ENCODE measurements at places on chromosomes 16 and 17. TPM values are rescaled to one million over a fixed set of nuclear protein-coding genes. Genes with fewer than 3 reads are reported as not detected.

GRCh38 chr17:78289802-78290363, 58.5 kb downstream of the TMEM235 start:
- peaks cover 8% of the 10 kb centered on the region for H3K4me1 ChIP-seq
- peak; percentile 78 for DNase-seq
- no peaks in the 10 kb centered on the region for H3K36me3 ChIP-seq

DNA sequence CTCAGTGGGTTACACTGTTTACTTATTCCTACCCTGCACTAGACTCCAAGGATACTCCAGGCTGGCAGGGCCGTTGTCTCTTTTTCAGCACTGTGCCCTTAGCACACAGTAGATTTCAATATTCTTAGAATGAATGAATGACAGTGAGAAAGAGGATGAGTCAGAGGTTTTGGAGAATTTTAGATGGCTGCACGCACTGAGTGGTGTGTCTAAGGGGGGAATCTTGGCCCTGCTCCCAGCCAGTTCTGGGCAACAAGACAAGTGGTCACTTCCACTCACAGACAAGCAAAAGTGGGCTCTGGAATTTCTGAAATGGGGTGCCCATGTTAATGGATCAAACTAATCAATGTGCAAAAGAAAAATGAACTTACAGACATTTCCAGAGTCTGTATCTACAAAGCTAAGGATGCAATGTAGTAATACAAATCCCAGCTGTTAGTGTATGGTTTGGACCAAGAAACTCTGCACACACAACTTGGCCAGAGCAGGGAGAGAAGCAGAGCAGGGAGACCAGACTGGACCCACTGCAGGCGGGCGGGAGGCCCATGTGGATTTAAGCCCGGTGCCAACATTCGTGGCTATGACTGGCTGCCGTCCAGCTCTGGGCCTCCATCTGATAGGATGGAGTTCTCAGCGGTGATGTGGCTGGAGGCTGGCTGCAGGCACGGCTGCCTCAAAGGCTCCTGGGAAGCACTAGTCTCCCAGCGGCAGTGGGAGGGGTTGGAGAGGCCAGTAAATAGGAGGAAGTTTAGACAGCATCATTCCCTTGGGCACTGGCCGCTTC, 95.6 kb upstream of the CDYL2 start:
- no peak overlapping the region for H3K27ac ChIP-seq
- DNase-seq: no peak
- H3K27me3 ChIP-seq: no peaks in the 10 kb centered on the region
- no peaks in the 10 kb centered on the region for H3K36me3 ChIP-seq
- H3K4me3 ChIP-seq: no peak overlapping the region

GRCh38 chr16:9481747-9482730, 390.6 kb downstream of the HAPSTR1 start:
- H3K4me3 ChIP-seq: no peak overlapping the region
- H3K27ac ChIP-seq: no peak overlapping the region
- DNase-seq: no peak
- no peaks in the 10 kb centered on the region for H3K4me1 ChIP-seq
- no peaks in the 10 kb centered on the region for H3K36me3 ChIP-seq

GRCh38 chr17:16287563-16288027, 65.7 kb downstream of the CENPV start:
- no peaks in the 10 kb centered on the region for H3K36me3 ChIP-seq
- H3K27me3 ChIP-seq: no peaks in the 10 kb centered on the region

GRCh38 chr17:72121164-72122009, 567 bp downstream of the SOX9 start:
- H3K36me3 ChIP-seq: no peaks in the 10 kb centered on the region
- peaks cover 7% of the 10 kb centered on the region for H3K4me1 ChIP-seq
- DNase-seq: no peak
- peaks cover 24% of the 10 kb centered on the region for H3K27me3 ChIP-seq
- no peak overlapping the region for H3K27ac ChIP-seq

GRCh38 chr16:57513371-57514102, 22.8 kb downstream of the CCDC102A start:
- no peak for DNase-seq
- H3K4me1 ChIP-seq: no peaks in the 10 kb centered on the region
- no peaks in the 10 kb centered on the region for H3K36me3 ChIP-seq
- H3K27ac ChIP-seq: no peak overlapping the region
- no peaks in the 10 kb centered on the region for H3K27me3 ChIP-seq

DNA sequence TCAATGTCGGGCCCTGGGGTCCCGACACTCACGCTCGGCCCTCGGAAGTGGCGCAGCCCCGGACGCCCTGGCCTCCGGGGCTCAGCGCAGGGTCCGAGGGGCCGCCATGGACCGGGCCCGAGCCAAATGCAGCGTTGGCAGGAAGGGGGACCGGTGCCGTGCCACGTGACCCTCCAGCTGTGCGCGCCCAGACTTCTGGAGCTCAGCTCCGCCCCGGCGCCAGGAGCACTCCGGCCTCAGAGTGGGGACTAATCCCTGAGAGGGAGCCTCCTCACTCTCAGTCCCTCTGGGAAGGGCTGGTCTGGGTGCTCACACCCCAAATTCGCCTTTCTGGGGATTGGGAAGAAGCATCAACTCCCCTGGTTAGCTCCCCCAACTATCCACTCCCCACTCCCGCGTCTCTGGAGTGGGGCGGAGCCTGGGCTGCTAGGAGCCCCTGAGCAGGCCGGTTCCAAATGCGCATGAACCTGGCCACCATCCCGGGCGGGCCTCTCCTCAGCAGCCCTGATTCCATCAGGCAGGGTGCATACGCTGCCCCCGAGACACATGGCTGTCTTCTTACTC, at the start of gene B3GNT9:
TSS of gene B3GNT9 (minus strand) at position 166 of the 564 bp plus-strand sequence. CDS start 513 bp downstream, outside the sequence.
- DNase-seq: no peak
- H3K36me3 ChIP-seq: peaks cover 2% of the 10 kb centered on the region
- peak within 1 kb of the TSS; percentile 29 for H3K4me3 ChIP-seq
- peaks cover 33% of the 10 kb centered on the region for H3K4me1 ChIP-seq

GRCh38 chr16:261031-261691, 14.6 kb downstream of the RGS11 start:
- no peaks in the 10 kb centered on the region for H3K36me3 ChIP-seq
- no peak overlapping the region for H3K4me3 ChIP-seq
- H3K27ac ChIP-seq: no peak overlapping the region
- peaks cover 6% of the 10 kb centered on the region for H3K4me1 ChIP-seq
- no peak for DNase-seq

- no peak overlapping the region for H3K4me3 ChIP-seq
- peaks cover 23% of the 10 kb centered on the region for H3K4me1 ChIP-seq
- no peak for DNase-seq
- H3K27ac ChIP-seq: no peak overlapping the region
- no peaks in the 10 kb centered on the region for H3K27me3 ChIP-seq
- H3K36me3 ChIP-seq: no peaks in the 10 kb centered on the region
Measured at GRCh38 chr17:33970279-33970678, 284.8 kb upstream of the CCL2 start.

- no peak overlapping the region for H3K27ac ChIP-seq
- no peak for DNase-seq
- no peak overlapping the region for H3K4me3 ChIP-seq
- no peaks in the 10 kb centered on the region for H3K36me3 ChIP-seq
Measured at GRCh38 chr16:89369266-89369895, 121.0 kb downstream of the ANKRD11 start.

- H3K4me1 ChIP-seq: no peaks in the 10 kb centered on the region
- H3K27me3 ChIP-seq: no peaks in the 10 kb centered on the region
- no peak overlapping the region for H3K4me3 ChIP-seq
- H3K27ac ChIP-seq: no peak overlapping the region
- no peaks in the 10 kb centered on the region for H3K36me3 ChIP-seq
- no peak for DNase-seq
Measured at GRCh38 chr16:55207693-55208428, 116.1 kb upstream of the IRX6 start.

DNA sequence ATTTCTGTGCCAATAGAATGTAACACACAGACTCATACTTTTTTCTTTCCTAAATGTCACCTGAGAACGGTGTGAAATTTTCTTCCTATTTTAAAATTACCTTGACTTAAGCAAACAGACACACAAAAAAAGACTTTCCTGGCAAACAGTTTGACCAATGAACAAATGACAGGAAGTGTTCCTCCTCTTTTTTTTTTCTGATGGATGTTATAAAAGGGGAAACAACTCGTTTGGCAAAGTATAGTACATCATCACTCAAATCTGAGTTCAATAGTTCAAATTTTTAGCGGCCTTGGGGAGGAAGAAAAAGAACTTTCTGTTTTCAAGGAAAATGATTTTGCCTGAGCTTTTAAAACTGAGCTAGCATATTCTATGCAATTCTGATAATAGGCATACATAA, 19.8 kb downstream of the HS3ST3A1 start:
- no peak overlapping the region for H3K27ac ChIP-seq
- DNase-seq: no peak
- no peaks in the 10 kb centered on the region for H3K36me3 ChIP-seq
- no peaks in the 10 kb centered on the region for H3K4me1 ChIP-seq

- H3K36me3 ChIP-seq: no peaks in the 10 kb centered on the region
- DNase-seq: no peak
- no peak overlapping the region for H3K4me3 ChIP-seq
- H3K4me1 ChIP-seq: no peaks in the 10 kb centered on the region
- H3K27me3 ChIP-seq: no peaks in the 10 kb centered on the region
- H3K27ac ChIP-seq: no peak overlapping the region
Measured at GRCh38 chr17:17565471-17566339, 25.8 kb downstream of the PEMT start.

GRCh38 chr17:8448310-8448709, 12.6 kb downstream of the NDEL1 start:
- H3K4me1 ChIP-seq: peaks cover 7% of the 10 kb centered on the region
- H3K27me3 ChIP-seq: no peaks in the 10 kb centered on the region
- no peak overlapping the region for H3K27ac ChIP-seq
- no peak overlapping the region for H3K4me3 ChIP-seq
- peaks cover 62% of the 10 kb centered on the region for H3K36me3 ChIP-seq
- no peak for DNase-seq

- H3K4me3 ChIP-seq: no peak overlapping the region
- DNase-seq: no peak
- peak overlapping the region; percentile 87 for H3K27ac ChIP-seq
- H3K36me3 ChIP-seq: peaks cover 4% of the 10 kb centered on the region
- peaks cover 19% of the 10 kb centered on the region for H3K4me1 ChIP-seq
- H3K27me3 ChIP-seq: no peaks in the 10 kb centered on the region
Measured at GRCh38 chr16:29963021-29963743, 1.3 kb downstream of the TMEM219 start.

GRCh38 chr17:33377837-33378595, 84.9 kb upstream of the ASIC2 start:
- no peak overlapping the region for H3K27ac ChIP-seq
- DNase-seq: no peak
- no peaks in the 10 kb centered on the region for H3K36me3 ChIP-seq
- H3K4me3 ChIP-seq: no peak overlapping the region
- no peaks in the 10 kb centered on the region for H3K4me1 ChIP-seq

DNA sequence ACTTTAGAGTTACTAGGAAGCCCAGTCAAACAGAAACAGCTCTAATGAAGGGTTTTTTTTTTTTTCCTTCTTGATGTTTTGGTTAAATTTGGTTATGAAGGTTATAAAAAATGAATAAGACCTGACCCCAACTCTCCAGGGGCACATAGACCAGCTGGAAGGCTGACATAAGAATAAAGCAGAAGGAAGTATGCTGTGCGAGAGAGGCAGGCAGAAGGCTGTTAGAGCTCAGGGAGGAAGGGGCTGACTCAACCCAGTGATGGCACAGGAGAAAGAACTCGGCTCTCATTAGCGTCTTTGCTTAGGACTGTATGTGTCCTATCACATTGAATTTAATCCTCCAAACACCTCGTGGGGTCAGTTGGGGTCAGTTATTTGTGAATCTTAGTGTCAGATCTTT, 474.6 kb downstream of the PMP22 start:
- no peaks in the 10 kb centered on the region for H3K4me1 ChIP-seq
- H3K4me3 ChIP-seq: no peak overlapping the region
- H3K36me3 ChIP-seq: no peaks in the 10 kb centered on the region
- H3K27me3 ChIP-seq: no peaks in the 10 kb centered on the region
- no peak for DNase-seq
- no peak overlapping the region for H3K27ac ChIP-seq

GRCh38 chr16:86791287-86792035, 213.1 kb downstream of the FOXL1 start:
- H3K27me3 ChIP-seq: peaks cover 3% of the 10 kb centered on the region
- no peak for DNase-seq
- H3K36me3 ChIP-seq: no peaks in the 10 kb centered on the region

DNA sequence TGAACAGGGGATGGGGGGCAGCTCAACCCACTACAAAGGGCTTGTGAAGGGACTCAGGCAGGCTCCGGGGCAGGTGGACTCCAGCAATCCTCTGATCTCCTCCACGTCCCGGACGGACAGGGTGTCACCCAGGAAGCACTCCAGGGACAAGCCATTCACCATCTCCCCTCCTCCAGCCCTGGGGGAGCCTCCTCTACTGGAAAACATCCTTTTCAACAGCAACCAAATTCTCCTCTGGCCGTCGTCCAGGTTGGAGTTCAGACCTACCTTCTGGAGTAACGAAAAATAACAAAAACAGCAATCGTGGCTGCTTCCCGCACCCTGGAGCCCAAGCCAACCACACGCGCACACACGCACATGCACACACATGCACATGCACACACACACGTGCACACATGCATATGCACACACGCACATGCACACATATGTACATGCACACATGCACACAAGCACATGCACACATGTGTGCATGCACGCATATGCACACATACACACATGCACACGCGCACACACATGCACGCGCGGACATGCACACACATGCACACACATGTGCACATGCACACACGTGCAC, 8.9 kb upstream of the RBFOX3 start:
- H3K4me1 ChIP-seq: no peaks in the 10 kb centered on the region
- DNase-seq: no peak
- no peak overlapping the region for H3K4me3 ChIP-seq
- H3K27ac ChIP-seq: no peak overlapping the region
- H3K27me3 ChIP-seq: no peaks in the 10 kb centered on the region

- H3K36me3 ChIP-seq: no peaks in the 10 kb centered on the region
- no peaks in the 10 kb centered on the region for H3K4me1 ChIP-seq
- H3K27ac ChIP-seq: no peak overlapping the region
- no peak for DNase-seq
- no peak overlapping the region for H3K4me3 ChIP-seq
Measured at GRCh38 chr16:51030516-51030915, 120.6 kb downstream of the SALL1 start.

GRCh38 chr16:17283016-17283415, 187.7 kb downstream of the XYLT1 start:
- no peaks in the 10 kb centered on the region for H3K36me3 ChIP-seq
- no peak overlapping the region for H3K27ac ChIP-seq
- no peak for DNase-seq
- no peak overlapping the region for H3K4me3 ChIP-seq

- H3K27ac ChIP-seq: no peak overlapping the region
- no peak for DNase-seq
- no peaks in the 10 kb centered on the region for H3K36me3 ChIP-seq
- no peak overlapping the region for H3K4me3 ChIP-seq
- H3K4me1 ChIP-seq: peaks cover 17% of the 10 kb centered on the region
- no peaks in the 10 kb centered on the region for H3K27me3 ChIP-seq
Measured at GRCh38 chr16:57308041-57308440, 23.6 kb upstream of the PLLP start.

Gene ITGAD
- not detected for total RNA-seq

Gene AIPL1
- not detected for total RNA-seq

Gene CLDN9
- not detected for total RNA-seq

Gene GGA3
- total RNA-seq: 121 TPM

Gene PNMT
- not detected for total RNA-seq

Gene DHRS7C
- not detected for total RNA-seq

Gene CCL15
- not detected for total RNA-seq

Gene ATP2A1
- total RNA-seq: 0.67 TPM
